Kasumi-1 (cell line): ENCODE measurements at places on chromosomes 12 and 14.

DNA sequence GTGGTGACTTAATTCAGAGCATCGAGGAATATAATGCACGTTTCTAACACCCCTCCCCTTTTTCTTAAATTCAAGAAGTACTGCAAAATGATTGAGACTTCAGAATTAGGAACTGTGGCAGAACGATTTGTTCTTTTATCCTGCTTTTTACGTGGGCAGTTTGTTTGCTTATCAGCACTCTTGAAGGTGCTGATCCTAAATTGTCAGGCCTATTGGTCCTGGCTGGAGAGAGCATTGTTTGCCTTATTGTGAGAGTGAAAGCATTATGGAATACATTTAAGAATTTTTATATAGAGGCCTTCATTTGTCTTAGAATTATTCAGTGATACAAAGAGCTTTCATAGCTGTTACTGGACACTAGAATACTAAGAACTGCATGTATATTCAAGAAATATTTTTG lies 59.1 kb downstream of the TMTC2 start:
- no peak for DNase-seq

DNA sequence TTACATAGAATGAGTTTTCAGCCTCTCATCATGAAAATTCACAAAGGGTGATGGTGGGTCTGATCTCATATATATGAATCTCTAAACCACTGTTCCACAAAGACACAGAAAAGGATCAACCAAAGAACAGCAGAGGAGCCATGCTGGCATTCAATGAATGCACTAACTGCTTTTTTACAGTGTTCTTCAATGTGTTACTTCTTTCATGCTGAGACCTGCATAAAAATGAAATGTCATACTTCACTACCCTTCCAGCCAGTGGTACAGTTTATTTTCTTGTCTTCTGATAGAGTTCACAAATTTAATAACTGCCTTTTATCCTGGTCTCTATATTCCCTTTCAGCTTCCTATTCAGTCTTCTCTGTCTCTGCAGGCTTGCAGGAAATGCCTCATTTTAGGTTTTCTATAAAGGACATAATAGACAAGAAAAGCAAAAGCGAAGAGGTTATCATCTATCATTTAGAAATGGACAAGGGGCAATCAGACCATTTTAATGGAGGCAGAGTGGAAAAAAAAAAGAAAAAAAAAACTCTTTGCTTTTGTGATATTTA lies 836.7 kb upstream of the FOXG1 start:
- no peak for DNase-seq

GRCh38 chr12:12810553-12811021 lies 2.6 kb upstream of the DDX47 start:
- DNase-seq, result no peak

- no peak for DNase-seq
Measured at GRCh38 chr14:73125169-73125588, 11.1 kb upstream of the PSEN1 start.

DNA sequence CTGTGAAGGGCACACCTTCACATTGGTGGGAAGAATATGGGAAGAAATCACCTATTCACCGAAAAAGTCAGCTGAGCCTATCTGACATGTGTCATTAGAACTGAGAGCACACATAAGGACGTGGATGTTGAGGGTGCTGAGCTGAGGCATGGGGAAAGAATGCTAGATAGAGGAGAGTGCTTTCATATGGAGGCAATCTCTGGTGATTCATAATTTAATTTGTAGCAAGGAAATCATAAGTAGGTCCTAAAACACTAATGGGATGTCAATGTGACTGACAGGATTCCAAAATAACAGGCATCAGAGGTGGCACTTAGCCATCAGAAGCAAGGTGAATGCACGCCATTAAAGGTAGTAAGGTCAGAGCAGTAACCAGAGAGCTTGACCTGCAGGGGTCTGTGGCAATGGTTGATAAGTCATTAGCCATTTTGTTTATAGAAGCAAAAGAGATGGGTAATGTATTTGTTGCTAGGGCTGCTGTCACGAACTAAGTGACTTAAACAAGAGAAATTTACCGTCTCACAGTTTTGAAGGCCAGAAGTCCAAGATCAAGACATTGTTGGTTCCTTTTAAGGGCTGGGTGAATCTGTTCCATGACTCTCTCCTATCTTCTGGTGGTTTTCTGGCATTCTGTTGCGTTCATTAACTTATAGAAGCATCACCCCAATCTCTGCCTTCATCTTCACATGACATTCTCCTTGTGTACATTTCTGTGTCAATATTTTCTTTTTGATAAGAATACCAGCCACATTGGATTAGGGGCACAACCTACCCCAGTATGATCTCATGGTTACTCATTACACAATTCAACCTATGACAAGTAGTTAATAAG lies 69.3 kb downstream of the ANKS1B start:
- no peak for DNase-seq

GRCh38 chr12:21745258-21745657 lies 29.2 kb downstream of the KCNJ8 start:
- DNase-seq, result no peak

DNA sequence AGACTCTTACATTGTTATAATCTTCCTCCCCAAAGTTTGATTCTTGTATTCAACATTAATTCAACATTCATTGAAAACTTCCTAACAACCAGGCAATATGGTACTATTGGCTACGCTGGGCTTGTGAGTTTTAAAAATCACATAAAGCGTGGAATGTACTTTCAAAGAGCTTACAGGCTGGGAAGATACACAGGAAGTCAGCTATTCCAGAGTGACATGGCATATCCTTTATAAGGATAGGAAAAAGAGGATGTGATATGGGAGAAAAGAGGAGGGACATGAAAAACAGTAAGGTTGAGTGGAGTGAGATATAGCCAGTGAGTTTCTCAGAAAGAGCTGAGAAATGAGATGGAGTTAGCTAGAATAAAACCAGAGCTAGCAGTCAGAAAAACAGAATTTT lies 103.6 kb upstream of the ATF7IP start:
- DNase-seq, result no peak

DNA sequence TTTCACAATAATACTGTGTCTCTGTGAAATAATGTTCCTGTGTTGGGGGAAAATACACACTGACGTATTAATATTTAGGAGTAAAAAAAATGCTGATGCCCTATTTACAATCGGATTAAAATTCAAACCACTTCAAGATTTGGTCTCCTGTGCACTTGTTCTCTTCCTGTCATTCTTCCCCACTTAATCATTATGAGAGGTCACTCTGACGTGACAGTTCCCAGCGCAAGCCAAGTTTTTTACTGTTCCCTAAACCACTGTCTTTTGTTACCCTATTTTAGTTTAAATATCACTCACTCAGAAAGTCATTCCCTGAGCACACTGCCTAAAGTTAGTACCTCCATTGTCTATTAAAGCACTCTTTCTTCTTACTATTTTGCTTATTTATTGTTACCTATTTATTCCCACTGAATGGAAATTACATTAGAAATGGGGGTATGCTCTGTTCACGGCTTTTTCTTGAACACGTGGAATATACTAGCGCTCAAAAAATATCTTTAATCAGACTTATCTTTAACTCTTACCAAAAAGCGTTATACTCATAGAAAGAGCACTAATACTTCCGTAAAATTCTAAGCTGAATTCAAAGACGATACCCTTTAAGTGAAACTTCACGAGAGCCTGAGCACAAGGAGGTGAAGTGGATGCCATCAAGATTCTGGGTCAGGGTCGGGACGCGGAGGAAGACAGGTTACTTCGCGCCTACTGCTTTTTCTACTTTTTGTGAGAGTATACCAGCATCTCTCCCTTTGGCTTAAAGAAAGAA lies 670 bp upstream of the PSMA3 start:
- DNase-seq, result peak; percentile 82

DNA sequence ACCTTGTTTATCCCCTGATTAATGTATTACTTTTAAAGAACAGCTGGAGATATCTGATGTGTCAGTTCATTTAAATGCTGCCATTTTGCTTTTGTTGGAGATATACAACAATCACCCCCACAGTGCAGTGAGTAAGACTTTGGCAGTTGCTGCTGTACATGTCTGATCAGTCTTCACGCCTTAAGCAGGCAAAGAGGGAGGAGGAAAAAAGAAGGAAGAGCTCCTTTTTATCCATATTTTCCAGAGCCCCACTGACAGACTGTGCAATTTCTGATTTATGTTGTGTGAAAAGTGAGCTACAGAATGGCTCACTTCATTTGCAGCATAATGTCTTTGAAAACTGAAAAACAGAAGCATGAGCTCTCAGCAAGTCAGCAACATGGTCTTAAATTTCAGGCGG lies 319.7 kb upstream of the LRIG3 start:
- DNase-seq, result no peak

DNA sequence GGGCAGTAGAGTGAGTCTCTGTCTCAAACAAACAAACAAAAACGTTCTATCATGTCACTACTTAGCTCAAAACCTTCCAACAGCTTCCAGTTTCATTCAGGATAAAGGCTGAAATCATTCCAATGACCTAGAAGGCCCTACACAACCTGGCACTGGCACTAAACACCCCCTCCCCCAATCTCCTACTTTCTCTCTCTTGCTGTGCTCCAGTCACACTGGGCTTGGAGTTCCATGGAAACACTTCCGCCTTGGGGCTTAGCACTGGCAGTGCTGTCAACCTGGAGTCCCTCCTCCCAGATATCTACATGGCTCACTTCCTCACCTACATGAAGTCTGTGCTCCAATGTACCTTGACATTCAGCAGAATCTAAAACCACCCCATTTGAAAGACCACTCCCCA lies 65.0 kb upstream of the SINHCAF start:
- DNase-seq, result no peak

- peak; percentile 15 for DNase-seq
Measured at GRCh38 chr12:46179693-46180452, 89.0 kb downstream of the SLC38A1 start.
